CD4-positive, alpha-beta T cell treated with Interleukin-2 at 100 ng/mL for 4 hours (primary cell): ENCODE measurements at places on chromosomes 12 and 14.

- no peak for DNase-seq
Measured at GRCh38 chr12:32939801-32940200, 43.2 kb upstream of the PKP2 start.

DNA sequence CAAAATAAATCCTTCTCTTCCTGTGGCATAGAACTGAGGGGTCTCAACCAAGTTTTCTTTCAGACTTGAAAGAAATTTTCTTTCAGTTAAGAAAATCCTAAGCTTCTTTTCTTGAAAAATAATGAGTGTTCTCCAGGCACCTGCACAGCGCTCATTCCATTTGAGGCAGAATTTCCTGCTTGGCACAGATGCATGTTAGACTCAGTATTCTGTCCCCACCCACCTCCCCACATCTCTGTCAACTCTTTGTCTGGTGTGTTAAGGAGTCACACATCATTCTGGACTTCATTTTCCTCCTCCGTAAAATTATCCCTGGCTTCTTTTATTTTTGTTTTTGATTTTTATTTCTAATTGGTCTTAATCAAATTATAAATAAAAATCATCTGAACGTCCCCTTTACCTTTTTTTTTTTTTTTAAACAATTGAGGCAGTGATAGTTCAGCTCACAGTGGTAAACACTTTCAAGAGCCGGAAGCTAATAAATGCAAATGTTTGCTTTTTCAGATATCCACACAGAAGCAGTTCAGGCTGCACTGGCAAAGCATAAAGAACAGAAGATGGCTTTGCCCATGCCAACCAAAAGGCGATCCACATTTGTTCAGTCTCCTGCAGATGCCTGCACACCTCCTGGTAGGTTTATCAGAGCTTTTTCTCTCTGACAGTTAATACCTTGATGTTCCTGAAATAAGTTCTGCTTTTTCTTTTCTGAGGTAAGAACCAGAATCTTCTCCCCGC lies 104.0 kb upstream of the ATF1 start:
- no peak for DNase-seq

DNA sequence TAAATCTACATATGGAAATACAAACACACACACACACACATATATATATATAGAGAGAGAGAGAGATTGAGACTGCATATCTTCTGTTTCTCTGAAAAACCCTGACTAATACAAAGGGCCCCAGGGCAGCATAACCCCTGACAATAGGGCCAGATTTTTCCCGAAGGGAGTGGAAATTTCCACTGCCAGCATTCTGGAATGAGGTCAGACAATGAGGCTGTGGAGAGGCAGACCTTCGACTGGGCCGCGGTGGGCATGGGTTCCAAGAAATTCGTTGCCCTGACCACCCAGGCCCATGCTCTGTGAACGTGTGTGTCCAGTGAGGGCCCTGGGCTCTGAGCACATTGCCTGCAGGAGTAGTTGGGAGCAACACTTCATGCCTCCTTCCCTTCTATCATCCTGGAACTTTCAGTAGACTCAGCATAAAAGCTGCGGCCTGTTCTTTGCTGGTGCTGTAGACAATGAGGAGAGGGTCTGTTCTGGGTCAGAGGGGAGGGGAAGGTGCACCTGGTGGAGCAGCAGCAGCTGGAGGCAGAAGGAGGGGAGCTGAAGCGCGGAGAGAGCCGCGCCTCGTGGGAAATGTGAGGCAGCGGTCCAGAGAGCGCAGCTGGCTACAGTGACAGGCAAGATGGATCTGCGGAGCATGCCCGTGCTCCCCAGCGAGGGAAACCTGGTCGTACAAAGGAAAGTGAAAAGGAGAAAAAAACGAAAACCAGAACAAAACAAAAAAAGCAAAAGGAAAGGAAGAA lies 25.6 kb upstream of the CCDC60 start:
- DNase-seq: no peak

DNA sequence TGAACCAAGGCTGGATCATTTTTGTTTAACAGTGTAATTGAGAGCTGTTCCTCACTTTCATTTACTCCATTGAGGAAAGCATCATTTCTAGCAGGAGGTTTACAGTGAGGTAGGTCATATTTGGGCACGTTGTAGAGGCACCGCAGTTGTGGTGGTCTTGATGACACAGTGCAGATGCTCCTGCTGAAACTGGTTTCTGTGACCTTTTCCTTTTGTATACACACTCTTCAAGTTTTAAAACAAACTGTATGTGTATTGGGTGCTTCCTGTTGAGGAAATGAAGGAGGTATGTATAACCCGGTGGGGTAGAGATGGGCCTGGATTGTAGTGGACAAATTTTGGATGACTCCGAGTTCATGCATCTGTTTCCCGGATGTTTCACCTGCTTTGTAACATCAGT lies 456.3 kb upstream of the RGS6 start:
- no peak for DNase-seq

DNA sequence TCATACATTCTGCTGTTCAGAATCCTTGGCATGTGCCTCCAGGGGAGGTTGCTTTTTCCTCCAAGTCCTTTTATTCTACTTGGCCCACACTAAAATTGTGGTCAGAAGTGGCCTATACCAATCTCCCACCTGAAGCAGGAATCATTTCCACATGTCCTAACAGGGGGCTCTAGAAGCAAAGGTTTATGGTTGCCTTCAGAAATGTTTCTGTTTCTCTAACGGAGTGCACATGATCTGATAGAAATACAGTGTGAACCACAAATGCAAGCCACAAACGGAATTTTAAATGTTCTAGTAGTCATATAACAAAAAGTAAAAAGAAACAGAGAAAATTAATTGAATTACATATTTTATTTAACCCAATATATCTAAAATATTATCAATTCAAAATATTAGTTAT lies 4.0 kb downstream of the PTGER2 start:
- DNase-seq: peak; percentile 42

DNA sequence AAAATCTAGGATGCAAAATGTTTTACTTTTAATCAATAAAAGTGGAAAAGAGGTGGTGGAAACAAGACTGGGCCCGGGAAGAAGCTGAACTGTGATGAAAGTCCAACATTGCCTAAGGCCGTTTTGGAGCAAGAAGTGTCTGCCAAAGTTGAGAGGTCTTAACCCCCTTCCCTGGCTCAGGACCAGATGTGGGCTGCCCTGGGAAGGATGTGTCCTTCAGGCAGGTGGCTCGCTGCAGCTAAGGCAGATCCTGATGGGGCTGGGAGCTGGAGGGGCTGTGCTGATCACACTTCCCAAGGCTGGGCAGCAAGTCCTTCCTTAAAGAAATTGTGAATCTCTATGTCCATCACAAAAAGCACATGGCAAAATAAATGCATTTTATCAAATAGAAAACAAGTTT lies 581.6 kb downstream of the GALC start:
- DNase-seq: no peak

GRCh38 chr12:49330032-49330619 lies 6.9 kb downstream of the C1QL4 start:
- DNase-seq: no peak

GRCh38 chr12:29797565-29798355 lies 14.0 kb upstream of the TMTC1 start:
- no peak for DNase-seq

- peak; percentile 76 for DNase-seq
Measured at GRCh38 chr12:68189821-68190242, 30.3 kb upstream of the IFNG start.

GRCh38 chr12:7581625-7582024 lies 78.0 kb upstream of the CD163 start:
- DNase-seq: no peak

DNA sequence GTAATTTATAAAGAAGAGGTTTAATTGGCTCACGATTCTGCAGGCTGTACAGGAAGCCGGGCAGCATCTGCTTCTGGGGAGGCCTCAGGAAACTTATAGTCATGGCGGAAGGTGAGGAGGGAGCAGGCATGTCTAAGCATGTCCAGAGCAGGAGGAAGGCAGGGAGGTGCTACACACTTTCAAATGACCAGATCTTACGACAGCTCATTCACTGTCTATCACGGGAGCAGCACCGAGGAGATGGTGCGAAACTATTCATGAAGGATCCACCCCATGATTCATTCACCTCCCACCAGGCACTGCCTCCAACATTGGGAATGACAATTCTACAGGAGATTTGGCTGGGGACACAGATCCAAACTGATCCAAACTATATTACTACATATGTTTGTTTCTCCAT lies 10.0 kb downstream of the SFSWAP start:
- DNase-seq: no peak
